ENCODE measurements at places on chromosomes 12 and 14.

- no peak for DNase-seq
Observed at GRCh38 chr12:109131154-109132050, 15.0 kb downstream of the ACACB start.

- DNase-seq = peak; percentile 16
Observed at GRCh38 chr14:65336191-65336591, 76.3 kb upstream of the FUT8 start.

GRCh38 chr12:95944108-95944704 is 1.1 kb downstream of the AMDHD1 start:
- no peak for DNase-seq

- DNase-seq = no peak
Observed at GRCh38 chr14:75499084-75499875, 23.0 kb upstream of the BATF start.

- DNase-seq = no peak
Observed at GRCh38 chr12:10042167-10042566, 11.7 kb downstream of the CLEC9A start.

- peak; percentile 10 for DNase-seq
Observed at GRCh38 chr14:105363847-105364708, 34.3 kb upstream of the TEX22 start.

- no peak for DNase-seq
Observed at GRCh38 chr14:37900561-37900960, 305.1 kb downstream of the TTC6 start.

Data from stimulated activated CD4-positive, alpha-beta T cell treated with anti-CD3 and anti-CD28 coated beads, Interleukin-12 subunit alpha, Interleukin-12 subunit beta, amount 100 ng/mL, for 24 hours (primary cell).